ENCODE measurements at places on chromosomes 12 and 14.

DNA sequence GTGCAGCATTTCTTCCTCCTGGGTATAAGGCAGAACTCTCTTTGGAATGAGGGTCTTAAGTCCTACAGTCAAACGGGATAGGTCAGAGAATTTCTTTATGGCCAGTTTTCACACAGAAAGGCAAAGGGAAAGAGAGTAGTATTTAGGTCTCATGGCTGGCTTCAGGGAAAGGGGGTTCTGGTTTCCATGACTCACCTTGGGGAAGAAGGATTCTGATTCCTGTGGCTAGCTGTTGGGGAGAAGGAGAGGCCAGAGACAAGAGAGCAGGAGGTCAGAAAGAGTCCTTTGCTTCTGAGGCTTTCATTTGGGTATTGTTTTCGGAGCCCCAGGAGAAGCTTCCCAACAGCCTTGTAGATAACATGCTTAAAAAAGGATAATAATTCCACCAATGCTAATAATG is 332.5 kb downstream of the NPAS3 start:
- DNase-seq, result no peak

DNA sequence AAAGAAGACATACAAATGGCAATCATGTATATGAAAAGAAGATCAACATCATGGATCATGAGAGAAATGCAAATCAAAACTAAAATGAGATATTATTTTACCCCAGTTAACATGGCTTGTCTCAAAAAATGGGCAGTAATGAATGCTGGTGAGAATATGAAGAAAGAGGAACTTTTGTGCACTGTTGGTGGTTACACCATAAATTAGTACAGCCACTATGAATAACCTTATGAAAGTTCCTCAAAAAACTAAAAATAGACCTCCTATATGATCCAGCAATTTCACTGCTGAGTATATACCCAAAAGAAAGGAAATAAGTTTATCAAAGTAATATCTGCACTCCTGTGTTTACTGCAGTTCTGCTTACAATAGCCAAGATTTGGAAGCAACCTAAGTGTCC is 151.7 kb downstream of the PDZRN4 start:
- DNase-seq, result no peak

- no peak for DNase-seq
These were observed 150.9 kb upstream of the SLC16A7 start for GRCh38 chr12:59444932-59445331.

DNA sequence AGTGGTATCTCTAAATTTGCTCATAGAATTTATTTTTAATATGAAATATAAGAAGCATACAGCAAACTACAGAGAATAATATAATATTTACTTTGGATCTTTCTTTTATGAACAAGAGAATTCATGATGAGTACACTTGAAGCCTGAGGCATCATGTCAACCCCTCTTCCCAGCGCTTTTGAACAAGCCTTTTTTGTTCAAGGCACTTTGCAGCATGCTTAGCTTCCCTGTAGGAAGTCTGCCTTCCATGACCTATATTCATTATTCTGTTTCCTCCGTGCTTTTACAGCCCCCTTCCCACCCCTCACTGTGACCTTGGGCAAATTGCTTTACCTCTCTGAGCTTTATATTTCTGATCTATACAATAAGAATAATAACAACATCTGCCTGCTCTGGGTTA is 41.6 kb downstream of the SCN8A start:
- DNase-seq, result no peak

- peak; percentile 81 for DNase-seq
These were observed 64.2 kb downstream of the RASSF3 start for GRCh38 chr12:64674367-64674922.

GRCh38 chr12:32261638-32262037 is 137.7 kb upstream of the FGD4 start:
- DNase-seq, result no peak

DNA sequence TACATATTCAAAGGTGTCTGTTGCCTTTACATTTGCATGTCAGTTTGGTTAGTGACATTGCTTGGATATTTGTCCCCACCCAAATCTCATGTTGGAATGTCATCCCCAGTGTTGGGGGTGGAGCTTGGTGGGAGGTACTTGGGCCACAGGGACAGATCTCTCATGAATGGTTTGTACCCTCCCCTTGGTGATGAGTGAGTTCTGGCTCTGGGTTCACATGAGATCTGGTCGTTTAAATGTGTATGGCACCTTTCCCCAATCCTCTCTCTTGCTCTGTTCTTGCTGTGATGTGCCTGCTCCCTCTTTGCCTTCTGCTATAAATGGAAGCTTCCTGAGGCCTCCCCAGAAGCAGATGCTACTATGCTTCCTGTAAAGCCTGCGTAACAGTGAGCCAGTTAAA is 207.9 kb upstream of the DIO3 start:
- no peak for DNase-seq

DNA sequence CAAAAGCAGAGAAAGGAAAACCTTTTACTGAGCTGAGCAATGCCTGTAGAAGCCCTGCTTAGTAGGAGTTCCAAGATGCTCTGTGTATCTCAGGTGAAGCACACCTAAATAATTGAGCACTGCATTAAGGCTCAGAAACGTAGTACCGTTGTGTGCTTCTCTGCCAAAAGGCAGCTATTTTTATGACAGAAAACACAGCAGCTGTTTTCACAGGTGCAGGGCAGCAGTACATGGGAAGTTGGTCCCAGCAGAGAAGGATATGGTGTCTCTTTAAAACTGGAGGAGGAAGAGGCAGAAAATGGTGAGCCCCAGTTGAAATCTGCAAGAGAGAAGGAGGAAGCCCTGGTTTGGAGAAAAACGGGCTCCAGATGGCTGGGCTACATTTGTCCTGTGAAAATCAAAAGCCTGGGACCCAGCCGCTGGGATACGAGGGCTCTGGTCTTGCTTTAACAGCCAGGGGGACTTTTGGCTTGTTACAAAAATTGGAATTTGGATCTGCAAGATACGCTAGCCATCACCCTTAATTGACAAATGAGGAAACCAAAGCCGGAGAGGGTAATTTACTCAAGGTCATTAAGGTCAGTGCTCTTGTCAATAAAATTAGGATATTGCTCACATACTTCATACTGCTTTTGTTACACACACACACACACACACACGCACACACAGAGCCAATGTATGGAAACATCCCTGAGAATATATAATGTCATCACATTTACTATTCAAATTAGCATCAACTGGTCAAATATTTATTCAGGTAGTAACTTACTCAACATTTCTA is 27.3 kb downstream of the SPRING1 start:
- DNase-seq, result no peak

- no peak for DNase-seq
These were observed 104.3 kb upstream of the MAX start for GRCh38 chr14:65206448-65207096.

- DNase-seq, result no peak
These were observed 4.1 kb downstream of the EVL start for GRCh38 chr14:100069161-100069800.

GRCh38 chr12:51848841-51849735 is 570 bp upstream of the FIGNL2 start:
- no peak for DNase-seq

GRCh38 chr12:124032265-124032886 is 59.4 kb downstream of the ZNF664 start:
- no peak for DNase-seq

DNA sequence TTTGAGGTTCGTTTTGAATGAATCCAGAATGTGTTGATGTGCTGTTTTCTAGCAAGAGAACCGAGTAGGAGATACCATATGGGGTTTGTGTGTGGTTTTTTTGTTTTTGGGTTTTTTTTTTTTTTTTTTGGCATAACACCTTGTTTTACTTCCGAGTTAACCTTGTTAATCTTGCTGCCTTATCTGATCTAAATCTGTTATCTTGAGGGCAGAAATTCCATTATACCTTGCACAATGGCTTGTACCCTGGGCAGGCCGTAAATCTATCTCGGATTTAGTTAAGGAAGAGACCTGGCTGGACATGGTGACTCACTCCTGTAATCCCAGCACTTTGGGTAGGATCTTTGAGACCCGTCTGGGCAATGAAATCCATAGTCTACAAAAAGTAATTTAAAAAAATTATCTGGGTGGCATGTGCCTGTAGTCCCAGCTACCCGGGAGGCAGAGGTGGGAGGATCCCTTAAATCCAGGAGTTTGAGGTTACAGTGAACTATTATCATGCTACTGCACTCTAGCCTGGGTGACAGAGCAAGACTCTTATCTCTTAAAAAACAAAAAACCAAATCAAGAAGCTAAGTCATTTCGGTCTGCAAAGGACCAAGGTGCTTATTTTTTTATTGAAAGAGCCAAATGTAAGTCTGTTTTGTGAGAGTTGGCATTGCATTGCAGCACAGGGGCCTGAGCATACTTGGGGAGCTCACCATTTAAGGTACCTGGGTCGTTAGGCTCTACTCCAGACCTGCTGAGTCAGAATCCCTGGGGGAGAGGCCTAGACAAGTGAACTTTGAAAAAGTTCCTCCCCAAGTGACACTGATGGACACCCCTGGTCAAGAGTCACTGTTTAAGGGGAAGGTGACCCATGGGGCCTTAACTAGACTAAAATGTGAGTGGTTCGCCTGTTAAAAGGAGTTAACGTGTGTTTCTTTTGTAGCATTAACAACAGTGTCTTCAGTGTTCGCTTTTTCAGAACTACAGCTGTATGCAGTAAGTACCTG is 6.7 kb downstream of the DLST start:
- no peak for DNase-seq

- DNase-seq, result no peak
These were observed 47.7 kb upstream of the MBIP start for GRCh38 chr14:36367985-36368774.

DNA sequence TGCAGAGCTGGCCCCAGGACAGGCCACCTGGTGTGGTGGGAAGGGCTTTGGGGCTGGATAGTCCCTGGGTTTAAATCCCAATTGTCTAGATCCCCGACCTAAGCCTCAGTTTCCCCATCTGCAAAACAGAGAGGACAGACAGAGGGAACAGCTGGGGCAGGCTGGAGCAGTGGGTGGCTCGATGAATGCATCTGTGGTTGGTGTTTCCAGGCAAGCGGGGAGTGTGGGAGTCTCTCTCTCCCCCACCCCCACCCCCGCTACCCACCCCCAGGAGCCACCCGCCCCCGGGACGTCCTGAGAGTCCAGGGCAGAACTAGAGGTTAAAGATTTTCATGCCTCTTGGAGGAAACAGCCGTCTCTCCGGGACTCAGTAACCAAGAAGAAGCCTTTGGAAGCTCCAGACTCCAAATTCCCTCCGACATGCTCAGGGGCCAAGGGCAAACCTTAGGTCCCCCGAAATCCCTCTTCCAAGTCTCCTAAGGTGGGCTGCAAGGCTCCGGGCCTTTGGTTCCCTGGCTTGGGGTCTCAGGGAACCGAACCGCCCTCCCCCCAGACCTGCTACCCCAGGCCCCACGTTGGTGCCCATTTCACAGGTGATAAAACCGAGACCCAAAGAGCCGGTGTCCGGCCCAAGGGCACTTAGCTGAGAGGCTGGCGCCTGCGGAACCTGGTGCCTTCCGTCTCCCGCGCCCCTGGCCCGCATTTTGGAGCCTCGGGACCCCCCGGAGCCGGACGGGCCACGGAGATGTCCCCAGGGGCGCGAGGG is 474 bp downstream of the TRPV4 start:
- no peak for DNase-seq

DNA sequence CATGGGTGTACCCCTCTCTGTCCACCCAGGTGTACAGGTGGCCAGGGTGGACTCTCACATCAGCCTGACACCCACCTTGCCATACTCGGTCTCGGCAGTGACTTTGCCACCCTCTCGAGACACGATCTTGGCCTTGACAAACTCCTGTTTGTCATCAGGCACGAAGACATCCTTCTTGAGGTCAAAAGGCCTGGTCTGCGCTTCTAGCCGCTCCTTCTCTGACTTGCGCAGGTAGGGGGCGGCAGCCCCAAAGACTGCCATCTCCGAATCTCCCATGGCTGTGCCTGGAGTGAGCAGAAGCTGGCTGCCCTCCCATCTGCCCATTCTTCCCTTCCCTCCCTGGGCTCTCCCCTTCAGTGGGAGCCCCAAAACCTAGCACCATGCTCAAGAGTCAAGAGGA is 2.0 kb downstream of the MYH7 start:
- DNase-seq, result no peak

- no peak for DNase-seq
These were observed 112.7 kb downstream of the SCARB1 start for GRCh38 chr12:124750787-124751471.

GRCh38 chr12:56634242-56634836 is 4.2 kb upstream of the BAZ2A start:
- DNase-seq, result no peak

- no peak for DNase-seq
These were observed 61.0 kb downstream of the NIN start for GRCh38 chr14:50769863-50770500.

- DNase-seq, result no peak
These were observed 965.2 kb downstream of the VRK1 start for GRCh38 chr14:97762386-97762785.

DNA sequence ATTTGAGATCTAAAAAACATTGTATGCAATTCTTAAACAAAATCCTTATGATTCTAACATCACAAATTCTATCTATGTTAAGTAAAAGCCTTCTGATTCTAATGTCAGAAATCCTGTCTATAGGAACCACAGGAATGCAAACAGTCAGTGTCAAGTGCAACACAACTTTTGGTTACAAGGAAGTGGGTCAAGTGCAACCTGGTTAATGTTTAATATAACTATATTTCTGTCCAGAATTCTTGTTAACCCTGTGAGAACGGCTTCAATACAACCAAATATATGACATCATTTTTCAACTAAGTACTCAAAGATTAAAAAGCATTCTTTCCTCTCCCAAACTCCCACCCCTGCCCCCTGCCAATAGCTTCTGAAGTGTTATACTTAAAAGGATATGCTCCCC is 107.9 kb upstream of the PLEKHA5 start:
- DNase-seq, result no peak

Measured in CD4-positive, alpha-beta T cell treated with Interleukin-15 for 1 hour (primary cell).